BJ (cell line): ENCODE measurements at places on chromosomes 12 and 14. TPM values are rescaled to one million over a fixed set of nuclear protein-coding genes. Genes with fewer than 3 reads are reported as not detected.

GRCh38 chr12:69102856-69103255 is 136.5 kb upstream of the CPSF6 start:
- no peak for DNase-seq

DNA sequence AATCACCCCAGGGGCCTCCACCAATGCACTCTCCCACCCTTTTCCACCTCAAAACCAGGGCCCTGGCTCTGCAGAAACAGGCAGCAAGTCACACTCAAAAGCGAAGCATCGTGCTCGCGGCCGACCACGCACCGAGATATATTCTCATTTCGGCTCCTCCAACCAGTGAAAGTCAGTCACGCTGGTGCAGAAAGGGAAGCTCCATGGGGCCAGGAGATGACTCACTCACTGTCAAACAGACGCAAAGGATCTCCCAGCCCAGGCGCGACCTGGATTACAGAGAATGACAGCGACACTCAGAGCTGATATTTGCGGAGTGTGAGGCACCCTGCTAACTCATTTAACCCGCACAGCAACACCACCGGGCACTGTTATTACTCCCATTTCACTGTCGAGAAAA is 173.6 kb downstream of the CALM1 start:
- no peak for DNase-seq

GRCh38 chr12:100229036-100229635 is 28.5 kb downstream of the ACTR6 start:
- no peak for DNase-seq

DNA sequence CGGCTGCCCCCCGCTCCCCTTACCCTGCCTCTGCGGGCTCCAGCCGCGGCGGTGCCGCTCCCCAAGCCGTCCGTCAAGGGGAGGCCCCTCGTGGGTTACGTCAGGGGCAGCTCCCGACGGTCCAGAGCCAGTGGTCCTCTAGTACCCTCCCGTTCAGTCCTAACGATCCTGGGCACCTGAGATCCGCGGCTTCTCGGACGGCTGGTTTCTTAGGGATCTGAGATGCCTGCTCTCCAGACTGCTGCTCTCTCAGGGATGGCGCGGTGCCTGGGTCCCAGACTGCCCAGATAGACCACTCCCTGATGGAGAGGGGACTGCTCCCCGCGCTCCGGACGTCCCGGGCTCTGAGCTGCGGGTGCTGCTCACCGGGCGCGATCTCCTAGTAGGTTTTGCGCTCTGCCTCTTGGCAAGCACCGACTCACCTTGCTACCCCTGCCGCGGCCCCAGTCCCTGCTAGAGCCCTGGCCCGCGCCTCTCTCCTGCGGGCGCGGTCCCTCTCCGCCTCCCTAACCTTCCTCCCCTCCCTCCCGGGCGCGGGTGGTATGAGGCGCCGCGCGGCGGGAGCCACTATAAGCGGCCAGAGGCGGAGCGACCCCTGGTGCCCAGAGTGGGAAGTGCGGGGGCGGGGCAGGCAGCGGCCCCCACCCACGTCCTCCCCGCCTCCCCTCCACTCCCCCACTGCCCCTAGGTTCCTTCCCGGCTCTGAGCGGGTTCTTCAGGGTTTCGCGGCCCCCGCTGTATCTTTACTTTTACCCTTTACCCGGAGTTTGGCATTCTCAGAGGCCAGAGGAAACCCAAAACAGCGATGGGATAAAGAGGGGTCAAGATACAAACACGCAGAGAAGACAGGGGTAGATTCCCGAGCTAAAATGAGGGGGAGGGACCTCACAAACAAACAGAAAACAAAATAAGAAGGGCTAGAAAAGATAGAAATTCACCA is at the start of gene C1QL4:
TSS of gene C1QL4 (minus strand) at position 544 of the 940 bp plus-strand sequence. CDS start 711 bp downstream, outside the sequence.
- no peak for DNase-seq

DNA sequence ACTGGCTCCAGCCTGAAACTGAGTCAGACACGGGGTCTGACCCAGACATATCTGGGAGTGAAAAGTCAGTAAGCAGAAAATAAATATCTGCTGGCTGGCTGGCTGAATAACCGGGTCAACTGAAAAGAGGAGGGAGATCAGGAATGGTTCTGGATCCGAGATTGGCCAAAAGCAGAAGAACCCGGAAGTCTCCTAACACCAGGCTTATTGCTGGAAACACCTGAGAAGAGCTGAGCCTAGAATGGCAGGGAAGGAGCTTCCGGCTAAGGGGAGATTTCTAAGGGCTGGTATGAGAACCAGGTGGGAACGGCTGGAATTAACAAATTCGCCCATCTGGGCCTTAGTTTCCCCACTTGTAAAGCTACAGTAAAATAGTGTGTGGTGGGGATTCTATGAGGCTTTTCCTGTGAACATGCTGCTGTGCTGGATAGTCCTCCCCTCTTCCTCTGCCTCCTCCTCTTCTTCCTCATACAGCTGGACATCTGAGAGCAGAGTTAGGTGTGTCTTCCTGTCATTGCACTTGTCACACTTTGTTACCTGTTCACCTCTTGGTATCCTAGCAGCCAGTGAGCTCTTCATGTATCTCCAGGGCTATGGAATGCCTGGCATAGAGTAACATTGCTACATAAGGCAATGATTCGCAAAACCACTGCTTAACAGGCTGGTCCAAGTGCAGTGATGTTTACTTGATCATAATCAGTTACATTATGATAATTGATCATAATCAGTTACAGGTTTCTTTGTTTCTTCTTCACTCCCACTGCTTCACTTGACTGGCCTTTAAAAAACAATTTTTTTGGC is 2.0 kb upstream of the SHMT2 start:
- no peak for DNase-seq

GRCh38 chr12:14410841-14411569 is 45.5 kb downstream of the ATF7IP start:
- DNase-seq = no peak

GRCh38 chr14:65213316-65213715 is 111.0 kb upstream of the MAX start:
- DNase-seq = no peak

- no peak for DNase-seq
Observed at GRCh38 chr14:103089386-103090335, 4.9 kb upstream of the EXOC3L4 start.

DNA sequence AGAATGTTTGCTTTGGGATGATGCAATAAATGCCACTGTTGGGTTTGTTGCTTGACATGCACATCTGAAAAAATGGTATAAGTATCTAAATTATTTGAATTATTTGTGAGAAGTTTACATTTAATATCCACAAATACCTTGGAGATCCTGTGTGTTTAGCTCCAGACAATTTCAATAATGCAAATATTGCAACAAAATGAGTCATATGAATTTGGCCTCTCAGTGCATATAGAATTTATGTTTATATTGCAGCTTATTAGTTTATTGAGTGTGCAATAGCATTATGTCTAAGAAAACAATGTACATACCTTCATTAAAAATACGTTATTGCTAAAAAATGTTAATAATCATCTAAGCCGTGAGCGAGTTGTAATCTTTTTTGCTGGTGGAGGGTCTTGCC is 153.3 kb downstream of the FSCB start:
- no peak for DNase-seq

DNA sequence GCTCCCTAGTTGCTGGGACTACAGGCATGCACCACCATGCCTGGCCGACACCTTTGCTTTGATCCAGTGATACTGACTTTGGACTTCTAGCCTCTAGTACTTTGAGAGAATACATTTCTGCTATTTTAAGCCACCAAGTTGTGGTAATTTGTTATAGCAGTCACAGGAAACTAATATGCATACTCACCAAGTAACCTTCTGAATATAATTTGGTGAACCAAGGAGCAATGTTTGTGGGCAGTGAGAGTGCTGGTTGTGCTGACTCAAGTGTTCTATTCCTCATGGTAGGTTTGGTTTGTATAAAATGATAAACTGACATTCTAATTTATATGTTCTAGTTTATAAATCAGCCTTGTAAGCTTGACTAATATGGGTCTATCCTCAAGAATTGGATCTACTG is 42.4 kb upstream of the MMP19 start:
- no peak for DNase-seq

GRCh38 chr14:93219103-93219726 is 12.2 kb downstream of the UBR7 start:
- DNase-seq = peak; percentile 6

DNA sequence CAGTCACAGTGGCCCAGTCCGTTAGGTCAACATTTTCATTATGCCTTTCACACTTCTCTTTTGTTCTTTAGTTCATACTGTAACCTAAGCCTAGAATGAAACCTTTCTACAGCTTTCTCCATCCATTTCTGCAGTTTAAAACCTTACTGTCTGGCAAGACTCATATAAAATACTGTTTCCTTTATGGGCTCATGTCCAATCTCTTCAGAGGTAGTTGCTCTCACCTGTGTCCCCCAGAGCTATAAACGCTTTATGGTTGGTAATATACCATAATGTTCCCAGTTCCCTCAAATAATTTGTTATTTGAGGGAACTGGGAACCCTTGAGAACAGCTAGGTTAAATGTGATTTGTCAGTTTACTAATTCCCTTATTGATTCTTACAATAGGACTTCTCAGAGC is 83.0 kb downstream of the SRGAP1 start:
- DNase-seq = no peak

DNA sequence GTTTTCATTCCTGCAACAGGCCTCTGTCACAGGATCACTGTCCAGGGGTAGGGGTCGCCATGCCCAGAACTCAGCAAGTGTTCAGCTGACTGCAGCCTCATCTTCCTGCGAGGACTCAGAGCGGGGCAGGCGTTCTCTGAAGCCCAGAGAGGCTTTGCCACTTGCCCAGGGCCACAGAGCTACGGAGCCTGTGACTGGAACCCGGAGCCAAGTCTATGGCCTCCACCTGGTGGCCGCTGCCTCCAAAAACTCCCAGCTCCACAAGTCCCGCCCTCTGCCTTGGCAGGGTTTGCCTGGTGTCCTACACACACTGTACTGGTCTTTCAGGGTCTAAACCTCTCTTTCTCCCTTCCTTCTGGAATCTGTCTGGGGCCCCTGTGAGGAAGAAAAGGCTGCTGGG is 8.7 kb upstream of the PPP1R13B start:
- DNase-seq = no peak

DNA sequence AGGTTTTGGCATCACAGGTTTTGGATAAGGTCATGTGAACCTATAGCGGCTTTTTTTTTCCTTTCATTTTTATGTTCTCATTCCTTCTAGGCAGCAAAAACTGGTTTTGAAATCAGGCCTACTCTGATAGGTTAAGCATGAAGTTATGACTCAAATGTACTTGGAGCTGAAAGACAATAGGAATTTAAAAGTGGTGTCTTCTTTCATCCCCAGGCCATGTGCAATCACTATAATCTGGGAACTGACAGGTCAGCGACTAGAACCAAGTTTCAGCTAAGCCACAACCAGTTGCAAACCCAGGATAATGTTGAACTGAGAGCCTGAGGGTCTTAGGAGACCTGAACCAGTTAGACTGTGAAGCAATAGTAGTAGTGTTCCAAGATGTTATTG is 74.3 kb downstream of the ANO6 start:
- no peak for DNase-seq

GRCh38 chr12:124769881-124770512 is 93.7 kb downstream of the SCARB1 start:
- no peak for DNase-seq

- no peak for DNase-seq
Observed at GRCh38 chr12:26767116-26767515, 65.9 kb downstream of the ITPR2 start.

DNA sequence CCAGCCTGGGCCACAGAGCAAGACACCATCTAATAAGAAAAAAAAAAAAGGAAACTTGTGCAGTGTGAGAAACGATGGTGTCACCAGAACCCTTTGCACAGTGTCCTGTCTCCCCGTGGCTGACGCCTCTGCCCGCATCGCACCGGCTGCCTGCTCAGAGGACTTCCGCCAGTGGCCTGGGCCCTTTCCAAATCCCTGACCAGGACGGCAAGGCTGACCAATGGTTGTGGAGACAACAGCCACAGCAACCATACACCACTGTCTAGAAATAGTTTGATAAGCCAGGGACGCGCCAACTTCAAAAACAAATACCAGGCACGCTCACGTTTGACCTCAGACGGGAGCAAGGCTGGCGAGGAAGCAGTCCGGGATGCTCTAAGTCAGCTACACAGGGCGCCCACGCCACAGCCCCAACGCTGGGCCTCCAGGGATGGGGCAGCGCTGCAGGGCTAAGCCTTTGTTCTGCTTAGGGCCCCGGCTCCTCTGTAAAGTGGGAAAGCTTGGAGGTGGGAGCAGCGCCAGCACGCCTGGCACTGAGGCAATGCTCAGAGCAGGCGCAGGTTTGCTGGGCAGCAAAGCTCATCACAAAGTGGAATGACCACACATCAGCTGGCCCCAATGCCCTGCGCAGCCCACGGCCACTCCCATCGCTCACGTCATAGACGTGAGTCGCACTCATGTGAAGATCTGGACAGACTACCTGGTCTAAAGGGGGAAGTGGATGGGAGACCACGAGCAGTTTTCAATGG is 12.5 kb downstream of the PGAM5 start:
- no peak for DNase-seq

- no peak for DNase-seq
Observed at GRCh38 chr12:57175428-57176138, 28.2 kb upstream of the LRP1-AS start.

DNA sequence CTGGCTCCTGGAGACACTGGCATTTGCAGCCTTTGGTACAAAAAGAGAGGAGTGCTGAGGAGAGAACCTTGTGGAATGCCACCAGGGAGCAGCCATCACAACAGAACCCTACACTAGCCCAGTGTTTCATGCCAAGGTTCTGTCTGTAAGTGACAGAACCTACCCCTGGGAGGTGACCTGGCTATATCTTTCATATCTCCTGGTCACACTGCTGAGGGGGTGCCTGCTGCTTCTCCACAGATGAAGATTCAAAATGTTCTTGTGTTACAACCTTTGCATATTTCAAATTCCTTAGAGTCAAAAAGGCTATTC is 12.7 kb upstream of the EIF4B start:
- DNase-seq = no peak

DNA sequence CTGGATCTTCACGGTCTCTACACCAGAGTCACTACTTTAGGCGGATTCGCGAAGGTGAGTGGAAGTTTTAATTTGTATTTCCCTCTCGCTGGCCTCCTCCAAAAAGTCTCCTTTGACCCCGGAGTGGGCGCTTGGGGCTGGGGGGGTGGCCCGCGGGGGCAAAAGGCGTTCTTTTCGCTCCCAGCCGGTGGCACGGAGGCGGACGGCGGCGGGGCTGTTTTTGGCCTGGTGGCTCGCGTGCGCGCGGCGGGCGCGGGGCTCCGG is 510 bp downstream of the ARID2 start:
- no peak for DNase-seq

The RPS26 gene
- 635 and 868 TPM in 2 replicates for polyA plus RNA-seq

The EXD2 gene
- polyA plus RNA-seq = 17.7 and 22.7 TPM in 2 replicates

The PTPN21 gene
- 9.1 and 11.0 TPM in 2 replicates for polyA plus RNA-seq

The RNASE7 gene
- not detected in 2 replicates for polyA plus RNA-seq

The IL22 gene
- not detected in 2 replicates for polyA plus RNA-seq

The ACSM4 gene
- polyA plus RNA-seq = not detected in 2 replicates

The PZP gene
- polyA plus RNA-seq = not detected in 2 replicates

The TXNDC16 gene
- 1.1 and 2.0 TPM in 2 replicates for polyA plus RNA-seq

The SLC7A7 gene
- polyA plus RNA-seq = 7.5 and 9.4 TPM in 2 replicates
